Effector memory CD8-positive, alpha-beta T cell (primary cell): ENCODE measurements at places on chromosomes 4 and X.

DNA sequence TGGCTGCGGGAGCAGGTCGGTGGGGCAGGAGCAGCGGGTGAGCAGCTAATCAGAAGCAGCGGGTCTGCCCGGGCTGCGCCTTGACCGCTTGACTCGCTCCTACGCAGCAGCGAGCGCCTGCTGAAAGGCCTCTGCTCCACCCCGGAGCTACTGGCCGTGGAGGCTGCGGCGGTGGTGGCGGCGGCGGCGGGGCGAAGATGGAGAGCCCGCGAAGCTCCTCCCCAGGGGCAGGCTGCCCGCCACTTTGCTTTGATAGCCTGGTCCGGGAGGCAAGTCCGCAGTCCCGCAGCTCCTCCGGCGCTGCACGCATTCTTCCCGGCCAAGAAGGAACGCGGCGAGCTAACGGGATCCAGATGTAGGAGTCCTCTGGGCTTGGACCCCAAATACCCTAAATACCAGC lies 36.7 kb downstream of the PJA1 start:
- H3K36me3 ChIP-seq: no peaks in the 10 kb centered on the region
- H3K4me1 ChIP-seq: no peaks in the 10 kb centered on the region
- no peak for DNase-seq
- no peak overlapping the region for H3K4me3 ChIP-seq

- no peak for DNase-seq
- H3K27ac ChIP-seq: peak overlapping the region; percentile 45
- H3K36me3 ChIP-seq: no peaks in the 10 kb centered on the region
- no peak overlapping the region for H3K4me3 ChIP-seq
- H3K4me1 ChIP-seq: peaks cover 24% of the 10 kb centered on the region
Measured at GRCh38 chr4:98521486-98521885, 136.9 kb downstream of the TSPAN5 start.

- no peaks in the 10 kb centered on the region for H3K36me3 ChIP-seq
- no peak overlapping the region for H3K27ac ChIP-seq
- no peaks in the 10 kb centered on the region for H3K27me3 ChIP-seq
- no peaks in the 10 kb centered on the region for H3K4me1 ChIP-seq
Measured at GRCh38 chrX:141936080-141936479, 32.4 kb downstream of the MAGEC1 start.

- no peak for DNase-seq
- H3K27me3 ChIP-seq: no peaks in the 10 kb centered on the region
- H3K4me3 ChIP-seq: no peak overlapping the region
- no peak overlapping the region for H3K27ac ChIP-seq
- no peaks in the 10 kb centered on the region for H3K4me1 ChIP-seq
- no peaks in the 10 kb centered on the region for H3K36me3 ChIP-seq
Measured at GRCh38 chrX:10244915-10245622, 88.3 kb downstream of the CLCN4 start.

- H3K4me3 ChIP-seq: no peak overlapping the region
- no peak for DNase-seq
- no peaks in the 10 kb centered on the region for H3K4me1 ChIP-seq
- H3K27ac ChIP-seq: no peak overlapping the region
- H3K36me3 ChIP-seq: no peaks in the 10 kb centered on the region
Measured at GRCh38 chr4:74830928-74831327, 36.6 kb upstream of the BTC start.

- H3K4me1 ChIP-seq: no peaks in the 10 kb centered on the region
- H3K36me3 ChIP-seq: no peaks in the 10 kb centered on the region
- no peak overlapping the region for H3K27ac ChIP-seq
- H3K4me3 ChIP-seq: no peak overlapping the region
- DNase-seq: peak; percentile 33
Measured at GRCh38 chr4:158729716-158730559, 6.7 kb upstream of the PPID start.

DNA sequence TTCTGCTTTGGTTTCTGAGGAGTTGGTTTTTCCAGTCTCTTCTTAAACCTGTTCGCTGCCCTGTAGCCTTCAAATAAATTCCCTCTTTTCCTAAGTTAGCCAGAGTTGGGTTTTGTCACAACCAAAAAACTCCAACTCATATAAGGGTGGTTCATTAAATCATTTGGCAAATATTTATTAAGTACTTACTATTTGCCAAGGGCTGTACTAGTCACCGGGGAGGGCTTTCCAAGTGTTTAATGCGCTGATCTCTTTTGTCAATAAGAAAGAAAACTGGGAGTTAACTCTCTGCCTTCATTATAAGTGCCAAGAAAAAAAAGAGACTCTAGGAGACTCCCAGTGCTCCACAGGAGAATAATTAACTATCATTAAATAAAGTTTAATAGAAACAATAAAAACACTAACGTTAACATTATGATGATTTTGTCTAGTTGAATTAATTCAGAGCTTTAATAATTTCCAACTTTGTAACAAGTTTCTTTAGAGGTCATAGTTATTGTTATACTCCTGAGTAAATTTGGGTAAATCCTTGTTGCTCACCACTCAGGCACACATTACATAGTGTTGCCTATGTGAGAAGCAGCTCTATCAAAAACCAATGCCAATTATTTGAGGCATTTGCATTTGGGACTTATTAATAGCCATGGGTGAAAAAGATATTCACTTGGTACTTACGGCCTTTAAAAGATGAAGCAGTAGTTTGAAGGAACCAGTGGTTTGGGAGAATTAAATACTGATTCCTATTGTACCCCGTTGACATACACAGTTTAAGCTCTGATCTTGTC lies 122.5 kb upstream of the TEX13D start:
- H3K4me3 ChIP-seq: no peak overlapping the region
- no peaks in the 10 kb centered on the region for H3K27me3 ChIP-seq
- H3K4me1 ChIP-seq: peaks cover 15% of the 10 kb centered on the region

GRCh38 chrX:76153221-76153620 lies 19.6 kb upstream of the PBDC1 start:
- no peak overlapping the region for H3K27ac ChIP-seq
- peaks cover 7% of the 10 kb centered on the region for H3K4me1 ChIP-seq
- DNase-seq: no peak
- no peaks in the 10 kb centered on the region for H3K27me3 ChIP-seq

GRCh38 chrX:72006461-72006860 lies 95.8 kb downstream of the NHSL2 start:
- no peak for DNase-seq
- no peaks in the 10 kb centered on the region for H3K36me3 ChIP-seq
- H3K4me1 ChIP-seq: no peaks in the 10 kb centered on the region
- no peak overlapping the region for H3K27ac ChIP-seq
- peaks cover 9% of the 10 kb centered on the region for H3K27me3 ChIP-seq

DNA sequence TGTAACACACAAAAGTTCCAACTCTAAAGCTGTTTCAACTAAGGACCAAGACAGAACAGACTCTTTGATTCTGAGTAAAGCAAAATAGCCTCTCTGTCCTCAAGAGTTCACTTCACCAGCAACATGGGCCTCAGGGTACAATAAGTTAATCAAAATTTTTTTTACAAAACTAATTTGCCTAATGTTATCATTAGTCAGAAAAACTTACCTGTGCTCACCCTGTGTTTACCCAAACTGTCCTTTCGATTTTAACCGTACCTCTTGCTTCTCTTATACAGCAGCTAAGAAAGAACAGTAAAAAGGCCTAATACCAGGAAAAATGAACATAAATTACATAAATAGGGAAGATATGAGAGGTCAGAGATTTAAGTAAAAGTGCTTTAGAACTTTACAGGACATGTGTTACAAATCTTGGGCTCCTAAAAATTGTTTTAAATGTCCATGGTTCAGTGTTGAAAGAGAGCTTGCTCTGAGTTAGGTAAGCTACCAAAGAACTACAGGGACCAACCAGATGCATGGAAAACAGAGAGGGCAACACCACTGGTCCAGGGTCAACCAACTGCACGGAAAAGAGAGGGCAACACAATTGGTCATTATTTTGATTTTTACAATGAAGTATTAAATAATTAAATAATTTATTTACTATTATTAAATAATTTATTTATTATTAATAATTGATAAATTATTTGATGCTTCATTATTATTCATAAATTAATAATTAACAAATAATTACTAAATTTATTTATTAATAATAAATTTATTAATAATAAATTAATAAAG lies 73.1 kb downstream of the FAT1 start:
- DNase-seq: no peak
- H3K4me3 ChIP-seq: no peak overlapping the region
- H3K4me1 ChIP-seq: no peaks in the 10 kb centered on the region

GRCh38 chr4:3489451-3489962 lies 26.4 kb downstream of the DOK7 start:
- no peaks in the 10 kb centered on the region for H3K36me3 ChIP-seq
- H3K4me1 ChIP-seq: peaks cover 15% of the 10 kb centered on the region
- H3K4me3 ChIP-seq: no peak overlapping the region
- DNase-seq: no peak

- no peak overlapping the region for H3K27ac ChIP-seq
- no peak overlapping the region for H3K4me3 ChIP-seq
- H3K36me3 ChIP-seq: no peaks in the 10 kb centered on the region
Measured at GRCh38 chrX:11462136-11462535, 168.9 kb downstream of the AMELX start.

GRCh38 chr4:67894659-67895058 lies 10.9 kb upstream of the TMPRSS11D start:
- H3K4me1 ChIP-seq: no peaks in the 10 kb centered on the region
- H3K27me3 ChIP-seq: no peaks in the 10 kb centered on the region
- no peak for DNase-seq
- no peak overlapping the region for H3K27ac ChIP-seq
- H3K36me3 ChIP-seq: no peaks in the 10 kb centered on the region

GRCh38 chrX:83510510-83511062 lies 2.5 kb downstream of the POU3F4 start:
- H3K27me3 ChIP-seq: peaks cover 41% of the 10 kb centered on the region
- no peak overlapping the region for H3K4me3 ChIP-seq
- H3K4me1 ChIP-seq: peaks cover 4% of the 10 kb centered on the region

DNA sequence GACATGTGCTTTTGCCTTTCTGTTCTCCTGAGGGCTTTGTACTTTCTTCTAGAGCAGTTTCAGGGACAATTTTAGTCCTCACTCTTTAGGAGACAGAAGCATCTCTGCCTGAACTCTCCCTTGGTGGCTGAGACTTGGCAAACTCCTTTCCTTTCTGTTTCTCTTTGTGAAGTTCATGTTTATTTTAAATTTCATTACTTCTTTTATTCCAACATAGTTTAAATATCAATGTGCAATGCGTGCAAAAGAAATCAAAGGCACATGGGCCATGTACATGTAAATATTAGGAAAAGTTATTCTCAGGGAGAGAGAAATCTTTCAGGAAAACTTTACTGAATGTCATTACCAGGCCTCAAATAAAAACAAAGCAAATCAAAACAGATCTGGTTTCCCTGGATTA lies 177.6 kb downstream of the RNF150 start:
- no peaks in the 10 kb centered on the region for H3K4me1 ChIP-seq
- H3K27ac ChIP-seq: no peak overlapping the region
- no peaks in the 10 kb centered on the region for H3K27me3 ChIP-seq
- no peak overlapping the region for H3K4me3 ChIP-seq
- no peak for DNase-seq
- H3K36me3 ChIP-seq: no peaks in the 10 kb centered on the region

DNA sequence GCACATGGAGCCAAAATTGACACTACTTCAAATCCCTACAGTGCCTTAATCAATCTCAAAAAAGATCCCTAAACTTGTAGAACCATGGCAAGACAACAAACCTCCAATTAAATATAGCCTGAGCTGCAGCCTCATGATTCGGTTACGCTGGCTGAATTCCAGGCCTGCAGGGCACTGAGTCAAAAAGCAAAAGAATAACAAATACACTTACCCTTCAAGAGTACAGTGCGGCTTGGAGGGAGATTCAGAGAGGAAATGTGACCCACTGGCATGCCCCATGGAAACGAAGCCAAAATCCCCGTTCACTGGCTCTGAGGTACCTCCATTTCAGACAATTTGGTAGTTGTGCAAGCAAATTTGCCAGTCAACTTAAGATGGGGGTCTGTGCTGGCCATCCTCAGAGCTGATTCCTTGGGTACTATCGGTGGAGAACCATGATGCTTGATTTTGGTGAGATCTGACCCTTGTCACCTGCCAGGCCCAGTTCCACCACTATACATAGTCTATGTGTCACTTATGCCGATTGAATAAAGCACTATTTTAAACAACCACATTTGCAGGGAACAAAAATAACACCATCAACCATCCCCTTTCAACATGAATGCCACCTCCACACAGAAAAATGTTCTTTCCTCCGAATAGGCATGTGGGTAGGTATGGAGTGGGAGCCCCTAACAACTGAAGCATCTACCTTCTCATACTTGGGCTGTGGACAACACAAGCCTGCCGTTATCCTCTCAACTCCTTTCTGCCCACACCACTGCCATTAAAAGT lies 2.1 kb downstream of the C4orf54 start:
- H3K27me3 ChIP-seq: no peaks in the 10 kb centered on the region
- no peaks in the 10 kb centered on the region for H3K4me1 ChIP-seq
- no peaks in the 10 kb centered on the region for H3K36me3 ChIP-seq
- no peak for DNase-seq

DNA sequence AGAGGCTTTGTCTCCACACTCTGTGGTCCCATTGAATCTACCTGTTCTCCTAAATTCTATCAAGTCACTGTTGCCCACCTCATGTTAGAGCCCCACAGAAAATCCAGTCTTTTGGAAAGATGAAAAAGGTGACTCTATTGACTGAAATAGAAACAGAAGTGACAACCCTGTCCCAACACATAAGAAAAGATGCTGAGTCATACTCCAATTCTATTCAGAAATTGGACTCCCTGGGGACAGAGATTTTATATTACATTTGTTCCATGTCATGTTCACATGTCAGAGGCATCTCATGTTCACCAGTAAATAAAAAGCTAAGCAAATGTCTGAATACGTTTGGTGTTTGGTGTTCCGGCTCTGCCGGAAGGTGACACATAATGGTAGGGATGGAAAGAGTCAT lies 2.9 kb upstream of the GRPR start:
- DNase-seq: no peak
- no peak overlapping the region for H3K27ac ChIP-seq
- peaks cover 8% of the 10 kb centered on the region for H3K4me1 ChIP-seq
- peaks cover 8% of the 10 kb centered on the region for H3K27me3 ChIP-seq

DNA sequence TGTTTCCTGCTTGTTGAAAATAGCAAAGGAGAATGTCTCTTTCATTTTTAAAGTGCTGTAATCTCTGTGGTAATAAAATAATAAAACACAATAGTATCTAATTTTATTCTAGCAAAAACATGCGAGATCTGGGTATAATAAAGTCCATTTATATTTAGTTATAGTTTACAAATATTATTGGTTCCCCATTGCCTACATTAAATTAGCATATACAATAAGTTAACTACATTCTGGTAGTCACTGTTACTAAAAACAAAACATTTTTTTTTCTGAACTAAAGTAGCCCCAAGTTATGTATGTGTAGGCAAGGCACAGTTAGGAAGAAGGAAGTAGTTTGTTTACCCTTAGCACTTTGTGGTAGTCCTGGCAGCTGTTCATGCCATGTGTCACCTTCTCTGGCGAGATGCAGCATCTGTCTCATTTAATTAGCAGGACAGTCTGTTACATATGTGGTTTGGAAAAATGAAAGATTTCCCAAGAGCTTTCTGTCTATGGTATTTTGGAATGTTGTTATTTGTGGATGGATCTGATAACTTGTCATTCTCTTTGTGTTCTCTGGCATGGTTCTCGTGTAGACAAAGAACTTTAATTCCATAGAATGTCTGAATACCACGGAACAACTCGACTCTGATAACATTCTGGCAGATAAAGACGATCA lies 231.3 kb upstream of the PITX2 start:
- H3K4me1 ChIP-seq: no peaks in the 10 kb centered on the region
- no peaks in the 10 kb centered on the region for H3K27me3 ChIP-seq
- H3K36me3 ChIP-seq: no peaks in the 10 kb centered on the region
- no peak overlapping the region for H3K4me3 ChIP-seq

- no peaks in the 10 kb centered on the region for H3K27me3 ChIP-seq
- DNase-seq: no peak
- no peaks in the 10 kb centered on the region for H3K4me1 ChIP-seq
Measured at GRCh38 chr4:18686338-18687037, 664.9 kb upstream of the LCORL start.
